ENCODE measurements at places on chromosomes 12 and 14. TPM values are rescaled to one million over a fixed set of nuclear protein-coding genes. Genes with fewer than 3 reads are reported as not detected.

The OTX2 gene
- total RNA-seq: not detected

The NKX2-1 gene
- not detected for total RNA-seq

The SLC25A47 gene
- not detected for total RNA-seq

The OR4K5 gene
- total RNA-seq: not detected

The NINJ2 gene
- 5.7 TPM for total RNA-seq

The SPRYD3 gene
- 39.8 TPM for total RNA-seq

The GALNT8 gene
- total RNA-seq: not detected

The STYK1 gene
- 7.3 TPM for total RNA-seq

The ATP5F1B gene
- 572 TPM for total RNA-seq

The CLEC4C gene
- not detected for total RNA-seq

The SLCO1B3 gene
- total RNA-seq: not detected

The HHIPL1 gene
- total RNA-seq: 4.7 TPM

The KLRC1 gene
- not detected for total RNA-seq

The SLC10A1 gene
- not detected for total RNA-seq

The KCNA5 gene
- not detected for total RNA-seq

The ANKS1B gene
- total RNA-seq: 0.13 TPM

The RNU4-1 gene
- under 0.01 TPM for total RNA-seq

The TMEM132D gene
- total RNA-seq: not detected

The SRSF5 gene
- 114 TPM for total RNA-seq

The MNAT1 gene
- total RNA-seq: 43.4 TPM

The NTS gene
- not detected for total RNA-seq

The PIP4P1 gene
- 13.5 TPM for total RNA-seq

The SLC5A8 gene
- not detected for total RNA-seq

The TMEM30B gene
- total RNA-seq: 0.20 TPM

The GRIP1 gene
- not detected for total RNA-seq

The AQP5 gene
- not detected for total RNA-seq

The SOX5 gene
- total RNA-seq: 0.10 TPM

The TXNDC16 gene
- 3.2 TPM for total RNA-seq

The NOVA1 gene
- total RNA-seq: 0.15 TPM

The PMEL gene
- total RNA-seq: not detected

The MTA1 gene
- 33.2 TPM for total RNA-seq

All from mammary microvascular endothelial cell (primary cell).